Activated CD8-positive, alpha-beta memory T cell treated with anti-CD3 and anti-CD28 coated beads, Interleukin-2, amount 10 ng/mL, durations not matched to agents 7 days and 5 days (primary cell): ENCODE measurements at places on chromosomes 12 and 14. TPM values are rescaled to one million over a fixed set of nuclear protein-coding genes. Genes with fewer than 3 reads are reported as not detected.
A peak's percentile ranks its signal among the peaks of the same experiment; 100 is the strongest.

OVCH1 gene
- not detected for total RNA-seq

NR2C1 gene
- 40.9 TPM for total RNA-seq

PAPLN gene
- 1.8 TPM for total RNA-seq

GALNT9 gene
- not detected for total RNA-seq

DNA sequence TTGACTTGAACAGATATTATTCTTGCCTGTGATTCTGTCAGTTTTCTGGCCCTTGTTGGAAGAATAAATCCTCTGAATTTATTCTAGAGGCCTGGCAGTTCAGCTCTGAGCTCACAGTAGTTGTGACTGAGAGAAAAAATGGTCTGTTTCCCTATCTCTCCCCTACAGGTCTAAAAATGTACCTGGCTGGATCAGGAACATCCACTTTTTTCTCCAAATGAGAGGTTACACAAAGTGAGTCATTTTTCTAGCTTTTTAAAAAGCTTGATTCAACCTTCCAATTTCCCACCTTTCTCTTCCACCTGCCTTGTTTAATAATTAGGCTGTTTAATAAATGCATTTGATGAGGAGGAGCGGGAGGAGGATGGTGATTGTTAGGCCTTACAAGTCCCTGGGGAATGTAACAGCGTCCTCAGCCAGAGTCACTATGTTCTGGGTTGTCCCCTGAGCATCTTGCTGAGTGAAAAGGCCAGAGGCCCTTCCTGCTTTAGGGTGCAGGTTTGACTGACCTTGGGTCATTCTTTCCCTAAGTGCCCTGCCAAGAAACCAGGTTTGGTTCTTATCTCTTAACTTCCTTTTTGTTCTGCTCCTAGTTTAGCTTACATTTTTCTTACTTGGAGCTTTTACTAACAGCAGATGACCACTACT, 91.7 kb upstream of the FUT8 start:
- no peak overlapping the region for H3K4me3 ChIP-seq
- peaks cover 12% of the 10 kb centered on the region for H3K36me3 ChIP-seq
- peak overlapping the region; percentile 88 for H3K27ac ChIP-seq

DNA sequence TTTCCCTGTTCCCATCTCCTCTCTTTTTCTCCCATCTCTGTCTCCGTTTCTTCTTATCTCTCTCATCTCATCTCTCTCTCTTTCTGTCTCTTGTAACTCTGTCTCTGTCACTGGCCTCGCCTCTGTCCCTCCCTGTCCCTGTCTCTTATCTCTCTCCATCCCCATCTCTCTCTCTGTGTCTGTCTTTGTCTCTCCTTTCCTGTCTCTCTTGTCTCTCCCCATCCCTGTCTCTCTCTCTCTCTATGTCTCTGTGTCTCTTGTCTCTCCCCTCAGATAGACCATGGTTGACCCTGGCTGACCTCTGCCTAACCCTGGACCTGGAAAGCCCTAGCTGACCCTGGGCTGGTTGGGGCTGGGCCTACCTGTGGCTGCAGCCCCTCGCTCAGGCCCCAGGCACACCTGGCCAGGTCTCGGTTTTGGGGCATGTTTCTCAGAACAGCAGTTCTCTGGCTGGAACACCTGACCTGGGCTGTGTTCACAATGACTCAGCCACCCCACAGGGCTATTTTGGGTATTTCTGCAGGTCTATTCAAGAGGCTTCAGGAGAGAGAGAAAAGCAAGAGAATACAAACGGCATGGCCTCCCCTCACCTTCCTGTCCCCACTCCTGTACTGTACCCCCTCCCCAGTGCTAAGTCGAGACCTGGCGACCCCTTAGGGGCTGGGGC, 174.4 kb downstream of the TMEM121 start:
- H3K27me3 ChIP-seq, result no peaks in the 10 kb centered on the region
- H3K27ac ChIP-seq, result peak overlapping the region; percentile 13
- DNase-seq, result peak; percentile 70
- H3K4me3 ChIP-seq, result no peak overlapping the region
- H3K36me3 ChIP-seq, result no peaks in the 10 kb centered on the region

- H3K36me3 ChIP-seq, result no peaks in the 10 kb centered on the region
- H3K27ac ChIP-seq, result no peak overlapping the region
- no peaks in the 10 kb centered on the region for H3K27me3 ChIP-seq
- no peak for DNase-seq
These were observed 59.8 kb upstream of the MED13L start for GRCh38 chr12:116337312-116337711.

DNA sequence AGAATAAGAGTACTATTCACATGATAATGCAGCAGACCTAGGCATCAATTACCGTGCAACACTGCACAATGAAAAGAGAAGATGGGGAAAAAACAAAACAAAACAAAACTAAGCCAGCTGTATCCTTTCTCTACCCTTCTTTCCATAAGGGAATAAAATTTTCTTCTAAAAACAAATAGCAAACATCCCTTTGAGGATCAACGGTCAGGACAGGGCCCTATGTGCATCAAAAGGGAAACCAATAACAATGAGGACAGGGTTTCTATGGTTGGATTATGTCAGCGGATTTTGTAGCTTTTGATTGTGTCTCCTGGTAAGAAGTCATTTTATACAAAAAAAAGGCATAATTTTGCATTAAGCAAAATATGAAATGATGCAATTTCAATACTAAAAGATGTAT, 350.3 kb downstream of the SLC6A15 start:
- H3K4me3 ChIP-seq, result no peak overlapping the region
- H3K27ac ChIP-seq, result no peak overlapping the region
- no peaks in the 10 kb centered on the region for H3K4me1 ChIP-seq
- H3K27me3 ChIP-seq, result no peaks in the 10 kb centered on the region
- no peaks in the 10 kb centered on the region for H3K36me3 ChIP-seq

DNA sequence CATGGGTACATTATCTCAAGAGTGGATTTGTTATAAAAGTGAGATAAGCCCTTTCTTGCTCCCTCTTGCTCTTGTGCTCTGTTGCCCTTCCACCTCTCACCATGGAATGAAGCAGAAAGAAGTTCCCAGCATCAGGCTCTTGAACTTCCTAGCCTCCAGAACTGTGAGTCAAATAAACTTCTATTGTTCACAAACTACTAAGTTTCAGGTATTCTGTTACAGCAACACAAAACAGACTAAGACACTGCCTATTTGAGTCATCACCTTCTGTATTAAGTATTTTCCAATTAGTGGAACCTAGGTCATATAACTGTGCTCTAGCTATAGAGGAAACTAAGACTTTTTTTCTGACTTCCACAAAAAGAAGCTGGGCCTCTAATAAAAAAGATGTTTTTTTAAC, 201.2 kb upstream of the FOXG1 start:
- no peaks in the 10 kb centered on the region for H3K36me3 ChIP-seq
- no peak overlapping the region for H3K27ac ChIP-seq
- H3K27me3 ChIP-seq, result no peaks in the 10 kb centered on the region
- H3K4me3 ChIP-seq, result no peak overlapping the region
- no peaks in the 10 kb centered on the region for H3K4me1 ChIP-seq
- DNase-seq, result no peak

GRCh38 chr12:45587877-45588533, 141.5 kb upstream of the ARID2 start:
- no peaks in the 10 kb centered on the region for H3K4me1 ChIP-seq
- peaks cover 4% of the 10 kb centered on the region for H3K27me3 ChIP-seq
- no peak for DNase-seq
- H3K36me3 ChIP-seq, result no peaks in the 10 kb centered on the region
- H3K4me3 ChIP-seq, result no peak overlapping the region
- no peak overlapping the region for H3K27ac ChIP-seq

GRCh38 chr12:118107011-118107410, 3.2 kb upstream of the VSIG10 start:
- H3K36me3 ChIP-seq, result no peaks in the 10 kb centered on the region
- peaks cover 9% of the 10 kb centered on the region for H3K4me1 ChIP-seq
- no peak overlapping the region for H3K4me3 ChIP-seq
- DNase-seq, result no peak

GRCh38 chr12:88194868-88195267, 52.8 kb downstream of the TMTC3 start:
- no peaks in the 10 kb centered on the region for H3K27me3 ChIP-seq
- DNase-seq, result no peak
- H3K27ac ChIP-seq, result no peak overlapping the region

DNA sequence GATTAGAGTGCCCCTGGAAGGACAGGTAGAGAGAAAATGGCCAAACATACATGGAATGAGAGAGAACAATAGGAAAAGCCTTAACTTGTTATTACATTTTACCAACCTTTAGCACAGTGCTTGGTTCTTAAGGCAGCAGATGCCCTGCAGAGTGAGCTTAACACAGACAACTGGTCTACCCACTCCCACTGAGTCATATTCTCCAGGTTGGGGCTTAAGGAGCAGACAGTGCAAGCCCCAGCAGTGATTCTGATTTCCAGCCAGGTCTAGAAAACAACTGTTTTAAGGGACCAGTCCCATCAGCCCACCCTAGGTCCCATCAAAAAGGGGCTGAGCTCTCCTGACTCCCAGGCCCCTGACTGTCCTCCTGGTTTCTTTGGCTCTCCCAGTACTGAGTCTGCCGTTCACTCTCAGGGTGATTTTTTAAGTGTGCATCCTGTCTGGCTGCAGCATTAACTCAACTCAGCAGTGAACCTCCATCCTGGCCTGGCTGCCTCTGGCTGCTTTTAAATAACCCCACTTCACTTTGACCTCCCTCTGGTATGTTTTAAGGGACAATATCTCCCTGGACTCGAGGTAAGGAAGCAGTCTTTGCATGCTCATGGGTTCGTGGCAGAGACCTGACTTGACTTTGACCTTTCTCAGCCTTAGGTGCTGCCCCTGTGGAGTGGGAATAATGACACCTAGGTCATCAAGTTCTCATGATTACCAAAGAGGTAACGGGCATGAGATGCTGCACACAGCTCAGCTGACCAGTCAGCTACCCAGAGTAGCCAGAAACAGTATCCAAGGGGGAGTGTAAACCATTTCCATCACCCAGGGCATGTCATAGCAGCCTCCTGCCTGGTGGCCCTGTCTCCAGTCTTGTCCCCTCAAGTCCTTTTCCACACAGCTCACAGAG, 210.7 kb upstream of the PWP1 start:
- no peaks in the 10 kb centered on the region for H3K36me3 ChIP-seq
- no peaks in the 10 kb centered on the region for H3K27me3 ChIP-seq
- H3K4me1 ChIP-seq, result peaks cover 8% of the 10 kb centered on the region
- DNase-seq, result no peak
- no peak overlapping the region for H3K4me3 ChIP-seq

- no peak for DNase-seq
- no peak overlapping the region for H3K4me3 ChIP-seq
- no peaks in the 10 kb centered on the region for H3K36me3 ChIP-seq
- H3K27ac ChIP-seq, result no peak overlapping the region
- H3K27me3 ChIP-seq, result no peaks in the 10 kb centered on the region
- H3K4me1 ChIP-seq, result no peaks in the 10 kb centered on the region
These were observed 700.0 kb downstream of the TMTC2 start for GRCh38 chr12:83386527-83387264.

- peak overlapping the region; percentile 89 for H3K4me3 ChIP-seq
- no peaks in the 10 kb centered on the region for H3K27me3 ChIP-seq
- H3K4me1 ChIP-seq, result peaks cover 42% of the 10 kb centered on the region
- peak overlapping the region; percentile 93 for H3K27ac ChIP-seq
- peaks cover 26% of the 10 kb centered on the region for H3K36me3 ChIP-seq
- DNase-seq, result no peak
These were observed 15.9 kb downstream of the TAOK3 start for GRCh38 chr12:118356809-118357256.
